G401 (cell line): ENCODE measurements at places on chromosomes 1 and 21. TPM values are rescaled to one million over a fixed set of nuclear protein-coding genes. Genes with fewer than 3 reads are reported as not detected.

GRCh38 chr1:212442408-212442807 lies 9.7 kb downstream of the NENF start:
- no peak for DNase-seq

- DNase-seq = peak; percentile 70
Measured at GRCh38 chr1:220528679-220529501, 954 bp downstream of the MARK1 start.

DNA sequence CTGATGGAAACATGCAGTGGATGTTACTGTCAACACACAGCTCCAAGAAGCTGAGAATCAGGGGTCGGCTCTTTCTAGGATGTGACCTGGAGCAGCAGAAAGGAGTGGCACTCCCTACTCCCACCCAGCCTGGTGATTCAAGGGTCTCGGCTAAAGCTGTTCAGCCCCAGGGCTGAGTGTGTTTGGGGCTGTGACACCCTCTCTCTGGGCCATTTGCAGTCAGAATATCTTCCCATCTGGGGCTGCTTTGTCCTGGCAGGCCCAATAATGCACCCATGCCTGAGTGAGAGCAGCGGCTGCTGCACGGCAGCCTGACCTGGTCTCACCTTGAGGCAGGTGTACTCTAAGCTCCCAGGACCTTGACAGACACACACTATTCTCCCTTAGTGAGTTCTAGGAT lies 52.5 kb upstream of the AJAP1 start:
- no peak for DNase-seq

DNA sequence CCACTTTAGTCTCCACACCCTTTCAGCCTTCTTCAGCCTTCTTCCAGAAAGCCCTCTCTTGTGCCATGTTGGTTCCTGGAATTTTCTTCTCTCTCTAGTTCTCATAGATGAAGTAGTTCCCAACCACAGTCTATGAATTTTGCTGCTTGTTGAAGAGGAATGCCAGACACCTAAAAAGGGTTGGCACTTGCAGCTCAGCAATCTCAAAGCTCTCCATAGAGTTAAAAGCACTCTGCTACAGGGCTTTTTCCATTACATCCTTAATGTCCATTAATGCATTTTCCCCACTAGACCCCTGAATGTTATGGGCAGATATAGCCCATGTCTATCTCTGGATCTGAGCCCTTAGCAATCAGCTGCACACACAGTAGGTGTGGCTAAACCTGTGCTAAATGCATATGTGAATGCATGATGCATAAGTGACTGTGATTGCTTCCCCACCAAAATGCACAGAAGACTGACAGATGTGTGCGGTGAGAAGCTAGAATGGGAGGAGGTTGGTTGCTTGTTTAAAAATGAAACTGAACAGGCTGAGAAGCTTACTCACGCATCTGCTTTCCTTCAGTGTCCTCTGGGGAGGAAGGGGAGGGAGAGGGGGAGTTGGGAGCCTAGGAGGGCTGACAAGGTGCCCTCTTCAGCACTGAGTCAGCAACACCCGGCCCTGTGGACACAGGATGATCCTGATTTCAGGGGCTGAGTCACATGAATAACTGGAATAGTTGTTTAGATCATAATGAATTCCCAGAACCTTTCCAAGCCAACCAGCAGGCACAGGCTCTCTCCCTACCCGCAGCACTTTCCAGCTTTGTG lies 146.1 kb upstream of the FGGY start:
- no peak for DNase-seq

- no peak for DNase-seq
Measured at GRCh38 chr1:231162970-231163829, 1.3 kb downstream of the TRIM67 start.

GRCh38 chr1:88519156-88519555 lies 164.9 kb upstream of the PKN2 start:
- DNase-seq = no peak

- no peak for DNase-seq
Measured at GRCh38 chr1:21124846-21125245, 51.9 kb downstream of the EIF4G3 start.

GRCh38 chr1:31936278-31936980 lies 1.7 kb downstream of the PTP4A2 start:
- DNase-seq = no peak

DNA sequence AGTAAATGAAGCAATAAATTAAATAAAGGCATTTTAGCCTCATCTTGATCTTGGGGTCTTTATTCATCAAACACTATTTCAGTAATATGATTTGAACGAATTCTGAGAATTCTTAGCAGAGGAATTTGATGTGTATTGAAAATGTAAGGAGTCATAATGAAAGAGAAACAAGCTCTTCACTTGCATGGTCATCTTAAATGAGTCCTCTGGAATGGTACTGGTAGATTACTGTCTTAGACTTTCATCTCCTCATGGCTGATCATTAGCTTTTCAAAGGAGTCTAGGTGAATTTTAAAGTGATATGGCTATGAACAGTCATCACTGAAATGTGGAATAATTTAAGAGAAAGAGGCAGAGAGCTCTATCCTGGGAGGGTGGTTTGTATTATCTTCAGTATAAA lies 30.0 kb downstream of the PRRC2C start:
- DNase-seq = no peak

DNA sequence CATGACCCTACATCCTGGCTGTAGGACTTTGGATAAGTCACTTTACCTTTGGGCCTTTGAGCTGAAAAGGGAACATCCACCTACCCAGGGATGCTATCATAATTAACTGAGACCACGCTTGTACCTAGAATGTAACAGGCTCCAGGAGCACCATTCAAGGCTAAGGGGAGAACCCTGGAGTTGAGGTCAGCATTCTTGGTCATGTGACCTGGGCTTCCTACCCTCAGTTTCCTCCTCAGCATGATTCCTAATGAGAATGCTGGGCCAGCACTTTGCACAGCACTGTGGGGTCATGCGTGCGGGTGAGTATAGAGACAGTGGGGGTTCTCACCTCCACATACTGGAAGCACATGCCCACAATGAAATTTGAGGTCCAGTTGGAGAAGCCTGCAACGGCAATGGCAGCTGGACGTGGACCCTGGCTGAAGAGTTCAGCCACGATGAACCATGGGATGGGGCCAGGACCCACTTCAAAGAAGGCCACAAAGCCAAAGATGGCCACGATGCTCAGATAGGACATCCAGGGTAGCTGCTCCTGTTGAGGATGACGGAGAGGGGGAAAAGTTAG lies 31.3 kb downstream of the SLC2A1 start:
- DNase-seq = no peak

GRCh38 chr1:41918450-41919043 lies at the start of gene HIVEP3:
HIVEP3 (minus strand) TSS chr1:41918922.
- DNase-seq = peak; percentile 76

DNA sequence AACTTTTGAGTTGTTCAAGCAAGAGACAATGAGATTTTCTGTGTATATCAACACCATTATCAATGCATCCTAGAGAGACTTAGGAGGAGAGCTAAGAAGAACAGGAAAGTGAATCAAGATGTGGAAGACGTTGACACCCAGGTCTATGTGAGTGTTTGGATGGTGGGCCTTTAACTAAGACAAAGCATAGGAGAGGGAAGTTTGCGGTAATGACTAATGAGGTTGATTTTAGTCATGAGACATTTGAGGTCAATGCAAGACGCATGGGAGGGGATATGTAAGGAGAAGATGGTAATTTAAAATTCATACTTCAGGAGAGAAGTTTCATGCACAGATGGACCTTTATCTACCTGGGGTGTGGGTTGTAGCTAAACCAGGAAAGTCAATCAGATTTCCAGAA lies 269.6 kb downstream of the VAV3 start:
- no peak for DNase-seq

DNA sequence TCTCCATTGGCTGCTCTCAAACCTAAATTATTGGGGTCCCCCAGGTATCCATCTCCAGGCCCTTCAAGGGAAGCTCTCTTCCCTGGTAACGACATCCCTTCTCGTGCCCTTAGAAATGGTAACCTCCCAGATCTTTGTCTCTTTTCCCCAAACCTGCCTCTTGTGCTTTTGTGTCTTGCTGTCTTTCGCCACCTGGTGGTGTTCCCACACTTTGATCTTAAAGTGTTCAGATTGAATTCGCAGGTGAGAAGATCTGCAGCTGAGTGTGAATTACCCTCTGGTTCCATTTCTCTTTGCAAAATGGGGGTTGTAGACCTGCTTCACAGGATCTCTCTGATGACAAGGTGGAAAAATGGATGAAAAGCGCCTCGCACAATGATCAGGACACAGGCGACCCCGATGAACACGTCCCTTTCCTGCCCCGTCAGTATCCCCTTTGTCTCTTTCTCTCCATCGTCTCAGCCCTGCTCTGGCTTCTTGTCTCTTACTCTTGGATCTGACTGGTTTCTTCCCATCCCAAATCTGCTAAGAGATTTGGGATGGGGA lies 53.1 kb downstream of the DOP1B start:
- peak; percentile 92 for DNase-seq

DNA sequence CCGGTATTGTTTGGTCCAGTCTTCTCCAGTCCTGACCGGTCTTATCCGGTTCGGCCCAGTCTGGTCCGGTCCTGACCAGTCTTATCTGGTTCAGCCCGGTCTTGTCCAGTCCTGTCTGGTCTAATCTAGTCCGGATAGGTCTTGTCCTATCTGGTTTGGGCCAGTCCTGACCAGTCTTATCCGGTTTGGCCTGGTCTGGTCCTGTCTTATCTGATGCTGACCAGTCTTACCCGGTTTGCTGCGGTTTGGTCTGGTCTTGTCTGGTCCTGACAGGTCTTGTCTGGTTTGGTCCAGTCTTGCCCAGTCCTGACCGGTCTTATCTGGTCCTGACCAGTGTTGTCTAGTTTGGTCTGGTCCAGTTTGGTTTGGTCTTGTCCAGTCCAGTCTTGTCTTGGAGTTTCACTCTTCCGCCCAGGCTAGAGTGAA lies 30.1 kb downstream of the DHX9 start:
- DNase-seq = no peak

- no peak for DNase-seq
Measured at GRCh38 chr1:85042413-85042812, 5.9 kb downstream of the MCOLN3 start.

DNA sequence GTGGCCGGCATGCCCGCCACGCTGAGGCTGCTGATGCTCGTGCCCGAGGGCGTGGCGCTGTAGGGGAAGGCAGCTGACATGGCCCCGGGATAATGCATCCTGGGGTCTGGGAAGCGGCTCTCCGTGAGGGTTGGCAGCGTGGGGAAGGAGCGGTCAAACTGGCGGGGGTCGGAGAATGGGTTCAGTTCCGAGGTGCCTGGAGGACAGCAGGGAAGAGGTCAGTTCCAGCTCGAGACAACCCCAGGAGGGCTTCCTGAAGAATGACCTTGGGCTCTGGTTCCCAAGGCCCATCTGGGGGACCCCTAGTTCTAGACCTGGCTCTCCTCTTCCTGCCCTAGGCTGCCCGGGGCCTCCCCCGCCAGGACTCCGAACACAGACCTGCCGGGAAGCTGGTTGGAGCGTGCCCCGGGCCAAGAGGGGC lies 27.6 kb downstream of the RUNX3 start:
- no peak for DNase-seq

GRCh38 chr1:215262106-215262505 lies 179.6 kb downstream of the KCNK2 start:
- DNase-seq = no peak

- no peak for DNase-seq
Measured at GRCh38 chr1:45033356-45033755, 21.3 kb downstream of the UROD start.

DNA sequence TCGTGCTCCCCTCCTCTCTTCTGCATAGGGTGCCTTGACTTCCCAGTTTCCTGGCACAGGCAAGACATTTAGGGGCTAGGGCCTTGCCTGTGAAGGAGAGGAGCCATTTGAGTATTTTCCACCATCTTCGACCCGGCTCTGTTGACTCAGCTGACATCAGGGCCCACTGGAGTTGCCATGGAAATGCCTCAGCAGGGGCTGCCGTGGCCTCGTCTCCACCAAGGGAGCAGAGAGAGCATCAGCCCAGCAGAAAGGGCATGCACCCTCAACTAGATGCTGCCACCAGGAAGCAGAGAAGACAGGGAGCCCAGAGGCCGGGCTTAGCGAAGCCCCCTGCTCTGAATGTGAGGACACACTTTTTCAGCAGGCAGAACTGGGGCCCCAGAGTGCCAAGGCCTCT lies 101.9 kb upstream of the ACTL8 start:
- DNase-seq = no peak

ACKR1 gene
- total RNA-seq = not detected in 2 replicates

OR2T29 gene
- total RNA-seq = not detected in 2 replicates

DENND2D gene
- not detected in 2 replicates for total RNA-seq

CATSPERE gene
- not detected in 2 replicates for total RNA-seq

ANKRD35 gene
- total RNA-seq = not detected in 2 replicates

CD1B gene
- total RNA-seq = not detected in 2 replicates
